ENCODE measurements at places on chromosomes 3 and 15.

- no peak overlapping the region for H3K4me3 ChIP-seq
- DNase-seq = no peak
- peak overlapping the region; percentile 52 for H3K27ac ChIP-seq
- H3K27me3 ChIP-seq = no peaks in the 10 kb centered on the region
- H3K4me1 ChIP-seq = peaks cover 22% of the 10 kb centered on the region
- H3K36me3 ChIP-seq = peaks cover 24% of the 10 kb centered on the region
Observed at GRCh38 chr3:187041362-187042307, 97.7 kb downstream of the RPL39L start.

DNA sequence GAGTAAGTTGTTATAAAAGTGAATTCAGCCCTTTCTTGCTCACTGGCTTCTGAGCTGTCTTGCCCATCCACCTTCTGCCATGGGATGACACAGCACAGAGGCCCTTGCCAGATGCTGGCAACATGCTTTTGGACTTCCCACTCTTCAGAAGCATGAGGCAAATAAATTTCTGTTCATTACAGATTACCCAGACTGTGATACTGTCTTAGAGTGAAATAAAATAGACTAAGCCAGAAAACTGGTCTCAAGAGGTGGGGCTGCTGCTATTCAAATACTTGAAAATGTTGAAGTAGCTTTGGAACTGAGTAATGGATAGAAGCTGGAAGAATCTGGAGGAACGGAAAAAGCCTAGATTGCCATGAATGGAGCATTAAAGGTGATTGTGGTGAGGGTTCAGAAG is 170.4 kb downstream of the ZMAT3 start:
- H3K4me1 ChIP-seq = no peaks in the 10 kb centered on the region
- no peaks in the 10 kb centered on the region for H3K36me3 ChIP-seq
- no peak overlapping the region for H3K27ac ChIP-seq
- no peak for DNase-seq

DNA sequence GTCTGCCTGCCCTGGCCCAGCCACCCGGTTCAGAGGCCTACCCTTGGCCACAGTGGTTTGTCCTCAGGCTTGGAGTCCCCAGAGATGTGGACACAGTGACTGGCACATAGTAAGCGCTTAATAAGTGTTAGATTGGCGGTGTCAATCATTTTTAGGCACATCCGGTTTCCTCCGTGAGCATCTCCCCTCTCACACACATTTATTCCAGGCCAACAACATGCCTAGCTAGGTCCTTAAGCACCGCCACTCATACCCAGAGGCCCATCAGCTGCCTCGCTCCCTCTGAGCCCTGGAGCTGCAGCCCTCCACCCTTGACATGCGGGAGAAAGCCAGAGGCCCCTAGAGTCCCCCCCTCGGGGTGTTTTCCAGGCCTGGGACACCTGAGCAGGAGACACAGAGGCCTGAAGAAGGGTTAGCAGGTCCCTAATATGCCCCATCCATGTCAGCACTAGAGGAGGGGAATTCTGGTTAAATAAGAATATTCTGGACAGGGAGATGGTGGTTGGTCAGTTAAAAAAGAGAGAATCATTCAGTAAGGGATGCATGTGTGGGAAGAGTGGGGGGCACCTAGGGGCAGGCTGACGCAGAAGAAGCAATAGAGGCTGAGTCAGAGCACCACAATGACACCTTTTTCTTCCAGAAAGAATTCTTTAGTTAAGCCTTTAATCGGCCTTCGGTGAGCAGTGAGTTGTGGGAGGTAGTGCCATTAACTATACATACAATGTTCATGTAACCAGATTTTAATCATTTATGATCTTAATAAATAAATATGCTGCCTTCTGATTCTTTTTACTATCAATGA is 22.3 kb downstream of the NR2F2 start:
- DNase-seq = no peak
- peak overlapping the region; percentile 60 for H3K27ac ChIP-seq
- no peaks in the 10 kb centered on the region for H3K27me3 ChIP-seq
- H3K4me3 ChIP-seq = peak overlapping the region; percentile 15

- peaks cover 24% of the 10 kb centered on the region for H3K4me1 ChIP-seq
- no peaks in the 10 kb centered on the region for H3K27me3 ChIP-seq
- H3K4me3 ChIP-seq = no peak overlapping the region
- no peaks in the 10 kb centered on the region for H3K36me3 ChIP-seq
Observed at GRCh38 chr3:11482021-11482420, 161.7 kb downstream of the VGLL4 start.

Data from chondrocyte (in vitro differentiated cells).